ENCODE measurements at places on chromosomes 7 and 10.

- DNase-seq, result no peak
Observed at GRCh38 chr7:126972571-126972970, 280.2 kb downstream of the GRM8 start.

- no peak for DNase-seq
Observed at GRCh38 chr7:11374629-11375028, 401.0 kb downstream of the PHF14 start.

GRCh38 chr7:16753932-16754855 lies 639 bp downstream of the TSPAN13 start:
- no peak for DNase-seq

DNA sequence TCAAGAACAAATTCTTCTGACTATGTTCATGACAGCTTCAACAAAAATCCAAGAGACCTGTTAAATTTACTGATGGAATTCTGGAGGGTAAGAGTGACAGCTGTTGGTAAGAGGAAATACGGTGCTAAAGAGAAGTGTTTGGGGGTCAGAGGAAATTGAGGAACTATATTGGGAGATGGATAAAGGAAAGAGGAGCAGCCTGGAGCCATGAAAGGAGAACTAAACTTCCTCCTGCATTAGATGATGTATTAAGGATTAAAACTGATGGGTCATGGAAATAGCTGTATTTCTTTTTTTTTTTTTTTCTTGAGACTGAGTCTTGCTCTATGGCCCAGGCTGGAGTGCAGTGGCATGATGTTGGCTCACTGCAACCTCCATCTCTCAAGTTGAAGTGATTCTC lies 95.3 kb downstream of the HERPUD2 start:
- no peak for DNase-seq

- DNase-seq, result no peak
Observed at GRCh38 chr7:146002431-146003078, 114.0 kb upstream of the CNTNAP2 start.

DNA sequence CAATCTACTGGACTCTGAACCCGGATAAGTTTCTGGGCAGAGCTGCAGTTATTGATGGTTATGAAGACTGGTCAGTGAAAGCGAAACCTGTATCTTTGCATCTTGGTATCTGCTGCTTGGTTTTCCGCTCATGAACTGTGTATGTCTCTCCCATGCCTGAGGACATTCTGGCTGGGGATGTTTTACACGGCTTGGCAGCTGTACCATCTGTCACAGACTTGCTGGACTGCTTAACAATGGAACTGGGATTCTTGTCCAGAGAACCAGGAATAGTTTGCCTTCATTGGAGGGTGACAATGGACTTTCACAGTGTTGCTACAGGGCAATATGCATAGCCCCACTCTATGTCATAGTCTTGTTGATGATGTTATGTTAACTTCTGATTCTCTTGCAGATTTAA lies 119.9 kb upstream of the TMEM106B start:
- no peak for DNase-seq
